ENCODE measurements at places on chromosomes 12 and 14. TPM values are rescaled to one million over a fixed set of nuclear protein-coding genes. Genes with fewer than 3 reads are reported as not detected.

DNA sequence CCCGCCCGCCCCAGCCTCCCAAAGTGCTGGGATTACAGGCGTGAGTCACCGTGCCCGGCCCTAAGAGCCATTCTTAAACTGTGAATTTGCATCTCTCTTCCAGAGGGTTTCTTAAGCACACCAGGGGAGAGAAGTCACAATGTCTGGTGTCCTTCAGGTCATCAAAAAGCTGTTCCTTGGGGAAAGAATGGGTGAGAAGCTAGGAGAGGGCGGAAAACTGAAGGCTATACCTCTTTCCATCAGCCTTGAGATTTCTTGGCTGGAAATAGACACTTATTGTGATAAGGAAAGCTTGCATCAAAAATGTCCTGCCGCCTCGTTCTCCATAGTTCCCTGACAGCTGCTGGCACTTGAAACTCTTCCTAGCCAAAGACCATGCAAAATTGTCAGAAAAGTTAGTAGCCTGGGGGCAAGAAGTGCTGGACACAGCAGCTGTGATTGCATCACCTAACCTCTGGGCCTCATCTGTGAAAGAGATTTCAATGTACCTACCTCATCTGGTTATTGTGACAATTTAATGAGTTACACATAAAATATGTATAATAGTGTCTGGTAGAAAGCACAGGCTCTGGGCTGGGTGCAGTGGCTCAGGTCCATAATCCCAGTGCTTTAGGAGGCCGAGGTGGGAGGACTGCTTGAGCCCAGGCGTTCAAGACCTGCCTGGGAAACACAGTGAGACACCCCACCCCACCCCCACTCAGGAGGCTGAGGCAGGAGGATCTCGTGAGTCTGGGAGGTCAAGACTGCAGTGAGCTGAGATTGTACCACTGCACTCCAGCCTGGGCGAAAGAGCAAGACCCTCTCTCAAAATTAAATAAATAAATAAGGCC lies 9.7 kb upstream of the UBC start:
- peaks cover 49% of the 10 kb centered on the region for H3K4me1 ChIP-seq
- no peak overlapping the region for H3K4me3 ChIP-seq
- no peaks in the 10 kb centered on the region for H3K36me3 ChIP-seq
- DNase-seq: no peak
- no peak overlapping the region for H3K27ac ChIP-seq

DNA sequence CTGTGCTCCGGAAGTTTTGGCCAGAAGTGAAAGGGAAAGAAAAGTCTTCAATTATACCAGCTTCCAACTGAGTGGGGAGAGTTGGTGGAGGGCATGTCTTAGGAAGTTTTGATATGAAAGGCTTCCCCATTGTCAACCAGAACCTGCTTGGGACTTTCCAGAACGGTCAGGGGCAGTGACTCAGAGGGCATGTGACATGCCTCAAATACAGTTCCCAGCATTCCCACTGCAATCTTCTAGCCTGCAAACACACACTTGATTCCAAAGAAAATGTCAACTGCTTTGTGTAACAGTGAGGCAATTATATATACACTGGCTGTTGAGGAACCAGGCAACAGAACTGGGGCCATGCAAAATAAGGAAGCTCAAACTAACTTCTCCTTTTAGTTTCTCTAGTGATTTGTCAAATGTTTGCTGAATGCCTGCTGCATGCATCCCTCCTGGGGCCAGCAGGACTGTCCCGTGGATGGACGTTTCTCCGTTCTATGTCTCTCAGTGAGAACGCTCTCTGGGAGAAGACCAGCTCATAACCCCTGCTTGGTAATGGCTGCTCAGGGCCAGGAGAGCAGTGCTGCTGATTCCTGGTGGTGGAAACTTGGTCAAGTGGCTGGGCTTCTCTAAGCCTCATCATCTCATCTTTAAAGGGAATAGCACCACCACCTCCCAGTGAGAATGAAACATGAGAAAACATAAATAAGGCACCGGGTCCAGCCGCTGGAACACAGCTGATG lies 18.3 kb downstream of the SLC25A47 start:
- peaks cover 74% of the 10 kb centered on the region for H3K36me3 ChIP-seq
- no peak overlapping the region for H3K4me3 ChIP-seq
- no peak for DNase-seq
- peak overlapping the region; percentile 83 for H3K27ac ChIP-seq
- H3K27me3 ChIP-seq: no peaks in the 10 kb centered on the region
- H3K4me1 ChIP-seq: peaks cover 31% of the 10 kb centered on the region

DNA sequence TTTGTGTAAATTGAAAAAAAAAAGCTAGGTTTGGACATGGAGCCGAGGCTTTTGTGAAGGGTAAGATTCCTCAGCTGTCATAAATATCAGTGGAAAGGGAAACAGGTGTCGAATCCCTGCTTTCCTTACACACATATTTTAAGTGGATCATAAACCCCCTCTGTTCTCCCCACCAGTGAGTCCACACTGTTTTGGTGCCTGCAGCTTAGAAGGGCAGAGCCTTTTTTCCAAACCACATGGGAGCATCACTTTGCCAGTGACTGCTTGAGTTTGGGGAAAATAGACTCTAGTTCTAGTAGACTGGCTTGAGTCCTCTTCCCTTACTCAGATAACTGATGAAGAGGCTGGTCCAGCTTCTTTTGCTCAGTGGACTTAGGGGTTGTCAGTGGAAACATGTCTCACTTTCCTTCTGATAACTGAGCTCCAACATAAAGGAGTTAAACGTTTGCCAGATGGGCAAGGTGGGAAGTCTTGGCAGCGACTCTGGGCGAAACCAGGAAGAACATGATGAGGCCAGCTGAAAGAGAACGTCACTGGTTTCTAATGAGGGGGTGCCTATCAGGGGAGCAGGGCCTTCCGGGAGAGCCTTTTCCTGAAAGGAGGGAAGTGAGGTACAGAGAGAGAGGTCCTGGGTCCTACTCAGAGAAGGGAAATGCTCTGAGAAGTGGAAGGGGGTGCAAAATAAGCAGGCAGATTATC lies 168.1 kb upstream of the PARP11 start:
- H3K4me1 ChIP-seq: peaks cover 1% of the 10 kb centered on the region
- no peak for DNase-seq
- peaks cover 10% of the 10 kb centered on the region for H3K27me3 ChIP-seq
- H3K36me3 ChIP-seq: no peaks in the 10 kb centered on the region

- H3K4me1 ChIP-seq: peaks cover 7% of the 10 kb centered on the region
- H3K27ac ChIP-seq: no peak overlapping the region
These were observed 7.8 kb downstream of the PITPNM2 start for GRCh38 chr12:123142921-123143735.

DNA sequence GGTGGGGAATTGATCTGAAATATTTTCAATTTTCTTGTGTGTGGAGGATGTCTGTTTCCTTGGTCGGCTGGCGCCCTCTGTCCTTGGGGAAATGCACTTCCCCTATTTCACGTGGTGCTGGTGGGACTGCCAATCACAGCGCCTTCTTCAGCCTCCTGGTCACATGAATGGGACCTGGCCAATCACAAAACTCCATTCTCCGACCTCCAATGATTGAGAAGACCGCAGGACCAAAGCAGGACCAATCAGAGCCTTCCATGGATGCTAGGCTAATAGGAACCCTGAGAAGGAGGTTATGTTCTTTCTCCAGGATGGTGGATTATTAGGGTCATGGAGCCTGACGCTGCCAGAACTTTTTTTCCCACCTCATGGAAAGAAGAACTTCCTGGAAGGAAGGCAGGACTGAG lies 188.7 kb downstream of the TTC8 start:
- no peak overlapping the region for H3K4me3 ChIP-seq
- no peak for DNase-seq
- H3K4me1 ChIP-seq: no peaks in the 10 kb centered on the region
- no peaks in the 10 kb centered on the region for H3K36me3 ChIP-seq
- H3K27me3 ChIP-seq: peaks cover 14% of the 10 kb centered on the region

DNA sequence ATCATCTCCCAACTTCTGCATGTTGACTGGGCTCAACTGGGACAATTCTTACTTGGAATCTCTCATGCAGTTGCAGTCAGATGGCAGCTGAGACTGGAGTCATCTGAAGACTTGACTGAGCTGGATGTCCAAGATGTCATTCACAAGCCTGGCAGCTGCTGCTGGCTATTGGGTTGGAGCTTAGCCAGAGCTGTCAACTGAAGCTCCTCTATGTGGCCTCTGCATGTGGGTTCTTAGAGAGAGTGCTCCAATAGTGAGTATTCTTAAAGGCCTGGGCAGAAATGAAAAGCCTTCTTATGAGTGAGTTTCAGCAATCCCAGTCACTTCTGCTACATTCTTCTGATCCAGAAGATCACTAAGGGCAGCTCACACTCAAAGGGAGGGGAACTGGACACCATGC lies 440.9 kb downstream of the LRIG3 start:
- H3K4me3 ChIP-seq: no peak overlapping the region
- H3K36me3 ChIP-seq: no peaks in the 10 kb centered on the region
- no peaks in the 10 kb centered on the region for H3K4me1 ChIP-seq
- no peak overlapping the region for H3K27ac ChIP-seq
- H3K27me3 ChIP-seq: no peaks in the 10 kb centered on the region

GRCh38 chr14:79496701-79497100 lies 714.6 kb downstream of the DIO2 start:
- H3K27ac ChIP-seq: no peak overlapping the region
- H3K4me1 ChIP-seq: no peaks in the 10 kb centered on the region
- H3K36me3 ChIP-seq: no peaks in the 10 kb centered on the region
- no peaks in the 10 kb centered on the region for H3K27me3 ChIP-seq

DNA sequence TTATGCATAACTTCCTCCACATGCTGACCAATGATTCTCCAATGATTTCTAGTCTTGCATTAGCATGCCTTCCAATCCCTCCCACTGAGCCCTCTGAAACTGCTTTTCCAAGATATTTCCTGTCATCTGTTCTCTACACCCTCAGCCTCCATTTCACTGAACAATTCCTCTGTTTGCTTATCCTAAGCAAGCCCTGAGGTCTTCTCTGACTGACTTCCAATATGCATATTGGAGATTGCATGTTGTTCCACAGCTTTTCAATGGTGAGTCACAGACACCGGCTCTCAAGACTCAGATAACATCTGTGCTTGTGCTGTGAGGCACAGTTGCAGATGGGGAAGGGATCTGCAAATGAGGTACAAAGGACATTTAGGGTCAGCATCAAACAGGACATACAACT lies 141.0 kb downstream of the SLC16A7 start:
- H3K4me1 ChIP-seq: peaks cover 12% of the 10 kb centered on the region
- H3K4me3 ChIP-seq: no peak overlapping the region
- H3K27me3 ChIP-seq: no peaks in the 10 kb centered on the region
- DNase-seq: no peak

DNA sequence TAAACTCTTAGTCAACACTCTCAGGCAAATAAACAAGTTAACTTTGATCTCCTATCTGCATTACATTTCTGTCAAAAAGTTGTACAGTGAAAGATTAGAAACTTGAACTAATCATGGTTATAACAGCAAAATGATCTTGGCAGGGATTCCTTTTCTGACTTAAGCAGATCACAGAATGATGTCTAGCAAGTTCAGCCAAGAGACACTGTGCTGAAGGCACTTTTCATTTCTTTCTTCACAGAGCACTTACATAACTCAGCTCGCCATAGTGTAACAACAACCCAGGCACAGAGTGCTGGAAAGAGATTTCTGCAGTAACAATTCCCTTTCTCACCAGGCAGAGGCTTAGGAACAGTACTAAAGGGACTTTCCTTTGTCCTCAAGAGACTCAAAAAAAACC lies 19.6 kb upstream of the CSRP2 start:
- no peak overlapping the region for H3K4me3 ChIP-seq
- H3K4me1 ChIP-seq: peaks cover 4% of the 10 kb centered on the region
- no peaks in the 10 kb centered on the region for H3K36me3 ChIP-seq
- H3K27ac ChIP-seq: no peak overlapping the region

DNA sequence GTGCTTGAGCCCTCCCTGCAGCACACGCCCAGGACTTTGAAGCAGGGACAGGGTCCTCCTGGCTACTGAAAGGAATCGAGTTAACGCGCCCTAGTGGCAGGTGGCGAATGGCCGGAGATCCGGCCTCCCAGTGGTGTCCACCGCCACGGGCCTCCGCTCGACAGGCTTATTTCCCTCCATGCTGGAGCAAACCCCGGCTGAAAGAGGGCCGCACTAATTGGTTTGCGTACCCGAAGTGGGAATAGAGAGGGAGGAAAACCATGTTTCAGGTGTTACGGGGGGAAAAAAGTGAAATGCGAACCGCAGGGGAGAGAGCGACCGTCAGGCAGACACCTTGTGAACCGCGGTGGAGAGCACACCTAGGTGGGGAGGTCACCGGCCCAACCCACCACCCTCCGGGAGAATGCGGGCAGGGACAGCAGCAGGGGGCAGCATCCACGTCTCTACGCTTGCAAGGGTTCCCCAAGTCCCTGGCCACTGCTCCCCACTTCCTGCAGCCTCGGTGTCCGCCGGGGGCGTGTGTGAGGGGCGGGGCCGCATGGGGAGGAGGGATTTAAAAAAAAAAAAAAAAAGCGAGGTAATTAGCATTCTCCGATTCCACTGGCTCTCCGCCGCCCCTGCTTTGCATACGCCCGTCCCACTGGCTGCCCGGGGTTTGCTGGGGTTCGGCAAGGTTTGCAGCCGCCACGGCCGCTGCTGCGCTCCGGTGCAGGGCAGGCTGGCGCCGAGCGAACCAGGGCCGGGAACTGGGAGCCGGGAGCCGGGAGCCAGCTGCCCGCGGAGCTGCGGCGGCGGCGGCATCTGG lies 224.6 kb upstream of the CRY1 start:
- no peaks in the 10 kb centered on the region for H3K36me3 ChIP-seq
- peak overlapping the region; percentile 87 for H3K4me3 ChIP-seq
- DNase-seq: peak; percentile 89
- peaks cover 30% of the 10 kb centered on the region for H3K27me3 ChIP-seq
- peaks cover 26% of the 10 kb centered on the region for H3K4me1 ChIP-seq

GRCh38 chr12:47216150-47216677 lies 136.5 kb upstream of the AMIGO2 start:
- H3K4me1 ChIP-seq: peaks cover 52% of the 10 kb centered on the region
- peaks cover 73% of the 10 kb centered on the region for H3K36me3 ChIP-seq
- peak; percentile 72 for DNase-seq
- no peaks in the 10 kb centered on the region for H3K27me3 ChIP-seq

GRCh38 chr14:47539031-47539461 lies 136.4 kb downstream of the MDGA2 start:
- H3K27me3 ChIP-seq: no peaks in the 10 kb centered on the region
- H3K4me1 ChIP-seq: no peaks in the 10 kb centered on the region
- DNase-seq: no peak
- no peak overlapping the region for H3K27ac ChIP-seq

DNA sequence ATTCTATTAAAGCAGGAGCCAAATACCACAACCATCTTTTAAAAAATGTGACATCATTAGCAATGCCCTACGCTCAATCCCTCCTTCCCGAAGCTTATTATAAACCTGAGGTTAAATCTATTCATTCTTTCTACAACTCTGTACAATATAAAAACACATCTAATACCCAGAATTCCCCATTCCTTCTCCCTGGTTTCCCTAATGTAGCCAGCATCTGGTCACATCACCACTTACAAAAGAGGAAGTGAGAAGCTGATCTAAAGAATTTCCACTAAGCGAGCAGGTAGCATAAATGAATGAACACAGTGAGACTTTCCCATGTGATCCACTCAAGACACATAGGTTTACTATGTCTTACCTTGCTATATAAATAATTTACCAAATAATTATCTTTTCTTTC lies 90.4 kb downstream of the LRP6 start:
- no peaks in the 10 kb centered on the region for H3K36me3 ChIP-seq
- H3K27me3 ChIP-seq: peaks cover 61% of the 10 kb centered on the region
- peaks cover 13% of the 10 kb centered on the region for H3K4me1 ChIP-seq
- H3K27ac ChIP-seq: no peak overlapping the region
- no peak for DNase-seq
- H3K4me3 ChIP-seq: no peak overlapping the region

- no peaks in the 10 kb centered on the region for H3K4me1 ChIP-seq
These were observed 31.8 kb downstream of the ISCA2 start for GRCh38 chr14:74525361-74525851.

The ACRBP gene
- total RNA-seq: 1.5 TPM

The RGS6 gene
- 3.7 TPM for total RNA-seq

The SIX1 gene
- 0.48 TPM for total RNA-seq

The KRT85 gene
- total RNA-seq: not detected

The PNMA1 gene
- total RNA-seq: 30.1 TPM
